ENCODE measurements at places on chromosomes 12 and 14.
A peak's percentile ranks its signal among the peaks of the same experiment; 100 is the strongest.

GRCh38 chr12:124420996-124421674 lies 126.2 kb downstream of the RFLNA start:
- no peak for DNase-seq

DNA sequence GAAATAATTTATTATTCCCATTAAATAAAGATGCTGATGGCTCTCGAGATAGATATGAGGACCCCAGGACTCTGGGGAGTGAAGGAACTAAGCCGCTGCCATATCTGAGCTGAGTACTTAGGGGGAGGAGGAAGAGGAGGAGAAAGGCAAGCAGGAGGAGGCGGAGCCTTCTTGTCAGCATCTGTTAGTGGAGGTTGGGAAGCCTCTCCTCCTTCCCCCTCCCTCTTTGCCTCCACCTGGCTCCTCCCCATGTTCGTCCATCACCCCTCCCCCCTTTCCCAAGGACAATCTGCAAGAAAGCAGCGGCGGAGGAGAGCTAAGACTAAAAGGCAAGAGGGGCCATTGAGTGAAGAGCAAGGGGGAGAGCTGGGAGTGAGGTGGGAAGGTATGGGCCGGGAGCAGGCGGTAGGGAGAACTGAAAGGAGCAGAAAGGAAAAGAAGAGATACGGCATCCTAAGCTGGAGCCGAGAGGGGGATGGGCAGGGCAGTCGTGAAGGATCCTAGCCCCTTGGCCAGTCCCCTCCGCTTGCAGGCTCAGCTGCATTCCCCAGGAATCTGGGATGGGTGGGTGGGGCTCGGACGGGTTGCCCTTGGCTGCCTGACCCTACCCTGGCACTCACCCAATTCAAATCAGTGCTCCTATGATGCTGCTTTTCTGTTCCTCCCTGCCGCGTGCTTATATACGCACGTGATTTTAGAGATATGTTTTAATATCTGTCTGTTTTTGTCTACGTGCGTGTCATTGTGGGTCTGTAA lies at the start of gene PFKM:
PFKM (plus strand) TSS at position 287 of the 756 bp plus-strand sequence. CDS start 3,411 bp downstream, outside the sequence.
- peak; percentile 53 for DNase-seq

GRCh38 chr14:36516719-36517241 lies 3.3 kb downstream of the NKX2-1 start:
- DNase-seq: no peak

- DNase-seq: no peak
Observed at GRCh38 chr12:51751661-51752060, 96.9 kb downstream of the FIGNL2 start.

DNA sequence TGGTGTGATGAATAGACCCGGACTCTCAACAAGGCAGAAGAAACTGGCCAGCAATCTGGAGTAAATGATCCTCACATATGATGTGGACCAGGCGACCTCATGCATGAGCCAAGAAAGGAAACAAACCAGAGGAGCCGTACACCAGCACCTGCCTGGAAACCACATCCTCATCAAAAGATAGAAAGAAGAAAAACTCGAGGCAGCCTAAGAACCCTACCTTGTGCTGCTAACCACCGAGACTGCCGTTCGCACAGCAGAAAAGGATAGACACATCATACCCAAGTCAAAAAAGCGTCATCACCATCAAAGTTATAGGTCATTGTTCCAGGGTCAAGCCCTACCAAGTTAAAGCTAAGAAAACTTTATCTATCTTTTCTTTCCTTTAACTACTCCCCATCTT lies 66.7 kb downstream of the RESF1 start:
- DNase-seq: no peak

GRCh38 chr12:131128556-131128955 lies 174.8 kb downstream of the ADGRD1 start:
- DNase-seq: no peak

GRCh38 chr14:32370714-32371113 lies 41.6 kb downstream of the AKAP6 start:
- no peak for DNase-seq

GRCh38 chr12:89693639-89694202 lies 14.9 kb downstream of the ATP2B1 start:
- DNase-seq: no peak

GRCh38 chr12:47277972-47278448 lies 198.3 kb upstream of the AMIGO2 start:
- peak; percentile 28 for DNase-seq

- no peak for DNase-seq
Observed at GRCh38 chr12:27665704-27666103, 30.5 kb upstream of the REP15 start.

- no peak for DNase-seq
Observed at GRCh38 chr12:57619434-57620244, 8.4 kb downstream of the ARHGEF25 start.

- DNase-seq: no peak
Observed at GRCh38 chr14:103022002-103022684, 35.2 kb downstream of the CDC42BPB start.

DNA sequence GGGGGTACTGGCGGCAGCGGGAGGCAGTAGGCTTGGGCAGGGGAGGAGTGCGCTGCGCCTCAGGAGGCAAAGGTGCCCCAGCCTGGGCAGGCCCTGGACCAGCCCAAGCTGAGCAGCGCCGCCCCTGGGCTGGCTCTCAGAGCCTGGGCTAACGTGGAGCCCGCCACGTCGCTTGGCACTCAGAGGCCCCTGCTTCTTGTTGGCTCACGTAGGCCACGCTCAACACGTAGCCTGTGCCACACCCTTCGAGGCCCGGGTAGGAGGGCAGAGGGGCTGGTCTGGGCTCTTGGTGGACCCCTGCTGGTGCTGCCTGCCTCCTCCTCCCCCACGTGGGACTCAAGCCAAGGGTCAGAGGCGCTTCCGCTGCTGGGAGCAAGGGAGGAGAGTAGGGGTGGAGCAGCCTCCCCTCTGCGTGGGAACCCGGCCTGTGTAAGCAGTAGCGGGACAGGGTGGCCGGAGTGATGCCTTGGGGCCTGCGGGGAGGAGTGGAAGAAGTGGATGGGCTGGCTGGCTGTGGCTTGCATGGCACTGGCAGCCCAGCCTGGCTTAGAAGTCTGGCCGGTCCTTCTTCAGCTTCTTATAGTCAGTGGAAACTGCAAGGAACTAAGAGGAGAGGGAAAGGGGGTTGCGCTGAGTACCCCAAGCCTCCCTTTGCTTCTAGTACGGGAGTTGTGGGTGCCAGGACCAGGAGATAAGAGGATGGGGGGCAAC lies 5.7 kb downstream of the SHMT2 start:
- no peak for DNase-seq

- no peak for DNase-seq
Observed at GRCh38 chr12:13154027-13154538, 42.4 kb upstream of the EMP1 start.

- no peak for DNase-seq
Observed at GRCh38 chr12:124938108-124938507, 23.7 kb upstream of the UBC start.

GRCh38 chr14:76836029-76836630 lies 9.9 kb downstream of the LRRC74A start:
- no peak for DNase-seq

DNA sequence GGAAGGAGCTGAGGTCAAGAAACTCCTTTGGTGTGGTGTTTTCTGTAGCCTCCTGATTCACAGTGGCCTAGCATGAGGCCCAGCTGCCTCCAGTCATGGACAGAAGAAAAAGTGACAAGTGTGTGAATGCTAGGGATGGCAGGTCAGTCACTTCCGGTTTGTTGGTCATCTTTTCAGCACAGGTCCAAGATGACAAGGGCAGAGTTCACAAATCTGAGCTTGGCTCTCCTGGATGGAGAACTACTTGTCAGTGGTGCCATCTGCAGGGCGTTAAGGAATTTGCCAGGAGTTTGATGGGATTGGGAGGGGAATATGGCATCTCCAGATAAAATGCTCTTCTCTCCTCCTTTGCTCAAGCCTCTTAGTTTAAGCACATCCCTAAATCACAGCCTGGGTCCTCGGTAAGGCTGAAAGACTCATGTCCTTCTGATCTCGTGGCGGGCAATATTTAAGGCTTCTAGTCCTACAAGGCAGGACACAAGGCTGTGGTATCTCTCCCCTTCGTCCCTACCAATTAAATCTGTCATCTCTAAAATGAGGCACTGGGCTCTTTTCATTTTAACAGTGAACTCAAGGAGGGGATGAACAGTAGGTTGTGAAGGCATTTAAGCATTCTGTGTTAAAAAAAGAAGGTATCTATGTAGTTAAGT lies 10.0 kb downstream of the TUBA1B start:
- DNase-seq: no peak

All from stimulated activated CD4-positive, alpha-beta T cell treated with anti-CD3 and anti-CD28 coated beads, Interleukin-2, amount 100 ng/mL, for 4 hours (primary cell).